ENCODE measurements at places on chromosomes 3 and 15. TPM values are rescaled to one million over a fixed set of nuclear protein-coding genes. Genes with fewer than 3 reads are reported as not detected.

- DNase-seq, result no peak
Measured at GRCh38 chr3:15804553-15805095, 6.8 kb upstream of the ANKRD28 start.

GRCh38 chr15:101675796-101676582 lies 23.8 kb upstream of the TM2D3 start:
- no peak for DNase-seq

The FEZF2 gene
- total RNA-seq, result not detected

The PCYT1A gene
- total RNA-seq, result 43.2 TPM

The HAPLN3 gene
- total RNA-seq, result 0.12 TPM

The ARGFX gene
- total RNA-seq, result not detected

- no peak for DNase-seq
Measured at GRCh38 chr15:68195336-68196112, 9.6 kb downstream of the CALML4 start.

GRCh38 chr15:95868450-95868849 lies 462.1 kb upstream of the NR2F2 start:
- no peak for DNase-seq

DNA sequence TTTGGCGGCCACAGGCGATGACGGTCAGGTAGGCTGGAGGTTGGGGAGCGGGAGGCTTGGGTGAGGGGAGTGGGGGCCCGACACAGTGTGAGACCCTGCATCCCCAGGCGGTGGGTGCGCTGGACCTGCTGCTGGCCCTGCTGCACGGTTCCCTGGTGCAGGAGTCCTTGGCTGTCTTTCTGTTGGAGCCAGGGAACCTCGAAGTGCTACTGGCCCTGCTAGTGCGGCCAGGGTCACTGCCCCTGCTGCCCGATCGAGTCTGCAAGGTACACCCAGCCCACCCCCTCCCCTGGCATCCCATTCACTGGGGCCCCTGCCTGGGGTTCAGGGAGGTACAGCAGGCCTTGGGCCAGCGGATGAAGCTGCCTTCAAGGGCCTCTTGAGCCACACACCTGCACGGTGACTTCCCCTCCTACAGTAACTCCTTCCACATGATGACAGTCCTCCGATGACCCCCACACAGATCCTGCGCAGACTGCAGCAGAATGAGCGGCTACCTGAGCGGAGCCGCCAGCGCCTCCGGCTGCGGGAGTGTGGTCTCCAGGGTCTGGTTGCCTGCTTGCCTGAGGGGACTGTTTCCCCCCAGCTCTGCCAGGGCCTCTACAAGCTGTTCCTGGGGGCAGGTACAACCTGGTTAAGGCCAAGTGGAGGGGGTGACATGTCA lies 19.5 kb downstream of the NBEAL2 start:
- DNase-seq, result no peak

DNA sequence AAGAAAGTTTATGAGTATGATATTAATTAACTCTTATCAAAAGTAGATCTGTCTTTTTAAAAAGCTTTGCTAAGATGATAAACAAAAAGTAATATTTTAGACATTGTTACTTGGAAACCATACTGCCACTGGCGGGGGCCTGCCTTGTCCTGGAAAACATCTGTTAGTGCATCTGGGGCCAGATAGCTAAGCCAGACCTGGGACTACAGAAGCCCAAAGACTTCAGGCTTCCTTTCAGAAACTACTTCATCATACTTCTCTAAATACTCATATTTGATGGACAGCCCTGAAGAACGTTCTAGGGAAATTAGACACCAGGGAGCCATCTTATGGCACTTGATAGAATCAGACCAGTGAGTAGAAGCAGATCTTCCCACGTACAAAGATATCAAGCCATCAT lies 795.4 kb upstream of the SEMA6D start:
- DNase-seq, result no peak

- DNase-seq, result no peak
Measured at GRCh38 chr3:5245927-5246326, 58.4 kb downstream of the EDEM1 start.

DNA sequence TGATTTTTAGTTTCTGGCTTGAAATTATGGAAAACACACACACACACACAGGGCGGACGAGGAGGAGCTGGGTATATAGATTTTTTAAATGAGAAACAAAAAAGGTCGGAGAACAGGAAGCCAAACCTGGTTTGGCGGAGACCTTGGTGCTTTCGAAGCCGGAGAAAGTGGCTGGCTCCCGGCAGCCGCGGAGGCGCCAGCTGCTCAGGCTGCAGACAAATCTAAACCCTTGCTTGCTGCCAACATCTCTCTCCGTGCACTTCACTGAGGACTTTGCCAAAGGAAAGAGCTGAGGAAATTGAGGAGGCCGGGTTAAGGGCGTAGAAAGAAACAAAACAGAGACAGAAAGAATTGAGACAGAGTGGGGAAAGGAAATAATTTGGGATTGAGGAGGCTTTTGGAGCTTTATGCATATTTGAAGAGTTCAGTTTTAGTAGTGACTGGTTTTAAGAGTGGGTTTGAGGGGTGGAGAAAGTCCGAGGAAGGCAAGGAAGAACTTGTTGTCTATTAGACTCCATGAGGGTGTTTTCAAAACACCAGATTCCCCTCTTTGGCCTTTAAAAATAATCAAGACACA lies 2.2 kb downstream of the ZIC1 start:
- DNase-seq, result no peak

- no peak for DNase-seq
Measured at GRCh38 chr3:188400494-188401243, 246.7 kb downstream of the LPP start.

The SLC12A8 gene
- total RNA-seq, result 12.5 TPM

DNA sequence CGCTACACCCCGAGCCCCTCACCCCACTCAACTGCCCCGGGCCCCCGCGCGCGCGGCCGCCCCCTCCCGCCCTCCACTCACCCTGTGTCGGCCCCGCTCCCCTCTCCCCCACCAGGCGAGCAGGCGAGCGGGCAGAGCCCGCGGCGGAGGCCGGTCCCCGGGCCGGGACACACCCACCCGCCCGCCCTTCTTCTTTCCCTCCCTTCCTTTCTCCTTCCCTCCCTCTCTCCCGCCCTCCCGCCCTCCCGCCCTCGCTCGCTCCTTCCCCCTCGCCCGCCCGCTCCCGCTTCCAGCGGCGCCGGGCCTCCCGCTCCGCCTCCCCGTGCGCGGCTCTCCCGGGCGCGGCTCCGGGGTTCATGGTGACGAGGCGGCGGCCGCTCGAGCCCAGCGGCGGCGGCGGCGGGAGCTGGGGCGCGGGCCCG lies at the start of gene CTDSPL:
Gene CTDSPL (plus strand): TSS at position 261 of the 422 bp plus-strand sequence. CDS start 320 bp downstream, outside the sequence.
- peak; percentile 68 for DNase-seq

GRCh38 chr15:64019764-64020163 lies 26.5 kb downstream of the DAPK2 start:
- peak; percentile 55 for DNase-seq

DNA sequence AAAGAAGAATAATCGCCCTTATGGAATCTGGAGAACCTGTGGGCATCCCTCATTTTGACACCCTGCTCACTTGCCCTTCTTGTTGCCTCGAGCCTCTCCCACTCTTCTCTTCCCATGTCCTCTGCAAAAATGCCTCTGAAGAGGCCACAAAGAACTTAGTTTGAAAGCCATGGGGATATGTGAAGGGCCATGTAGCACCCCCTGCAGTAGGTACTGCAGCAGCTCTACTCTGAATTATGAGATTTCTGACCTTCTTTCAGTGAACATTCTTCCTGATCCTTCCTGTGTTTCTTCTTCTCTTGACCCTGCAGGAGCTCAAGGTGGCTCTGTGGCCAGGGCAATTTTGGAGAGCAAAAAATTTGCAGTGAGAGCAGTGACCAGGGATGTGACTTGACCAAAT lies 30.4 kb upstream of the TRA2B start:
- no peak for DNase-seq

The PLOD2 gene
- 78.2 TPM for total RNA-seq

GRCh38 chr15:33068511-33068990 lies 126.0 kb downstream of the FMN1 start:
- DNase-seq, result no peak

- no peak for DNase-seq
Measured at GRCh38 chr15:60744826-60745460, 266.0 kb upstream of the ICE2 start.

The CHRNA7 gene
- total RNA-seq, result not detected

The GANC gene
- 33.3 TPM for total RNA-seq

GRCh38 chr3:112965656-112966055 lies 9.2 kb downstream of the CD200R1 start:
- no peak for DNase-seq

DNA sequence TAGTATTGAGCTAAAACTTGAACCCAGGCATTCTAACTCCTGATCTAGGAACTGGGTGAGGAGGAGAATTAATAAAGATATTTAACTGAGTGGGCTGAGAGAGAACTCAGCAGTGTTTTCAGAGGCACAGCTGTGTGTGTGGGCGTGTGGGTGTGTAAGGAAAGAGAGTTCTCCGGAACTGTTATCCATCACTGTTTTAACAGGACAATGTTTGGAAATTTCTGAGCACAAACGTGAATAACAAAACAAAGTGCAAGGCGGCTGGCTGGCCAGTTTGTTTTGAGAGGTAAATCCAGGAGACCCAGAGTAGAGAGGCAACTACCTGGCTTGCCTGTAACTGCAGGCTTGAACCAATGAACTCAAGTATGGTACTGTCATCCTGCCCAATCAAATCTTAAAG lies 5.0 kb upstream of the PTPN9 start:
- no peak for DNase-seq

The PIK3CA gene
- 12.5 TPM for total RNA-seq

GRCh38 chr3:169660709-169661360 lies 2.7 kb downstream of the MECOM start:
- no peak for DNase-seq

GRCh38 chr3:177257006-177257405 lies 59.7 kb upstream of the TBL1XR1 start:
- DNase-seq, result no peak

GRCh38 chr15:92012368-92012629 lies 158.8 kb downstream of the SLCO3A1 start:
- DNase-seq, result no peak

DNA sequence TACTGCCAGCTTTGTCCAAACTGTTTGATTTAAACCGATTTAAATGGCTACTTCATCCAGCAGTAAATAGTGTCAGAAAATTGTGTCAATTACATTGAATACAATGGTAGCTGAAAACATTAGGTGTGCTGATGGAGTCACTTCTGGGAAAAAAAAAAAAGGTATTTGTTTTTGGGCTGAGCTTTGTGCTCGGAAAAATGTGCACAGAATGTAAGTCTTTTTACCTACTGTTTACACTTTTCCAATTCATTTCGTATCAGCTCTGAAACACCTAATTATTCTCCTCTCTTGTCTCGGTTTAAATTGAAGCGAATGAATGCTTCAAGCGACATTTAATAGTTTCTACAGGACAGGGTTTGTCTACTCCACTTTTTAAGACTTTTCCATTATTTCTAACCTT lies 1078.4 kb downstream of the ROBO1 start:
- DNase-seq, result no peak

The SNTN gene
- not detected for total RNA-seq

DNA sequence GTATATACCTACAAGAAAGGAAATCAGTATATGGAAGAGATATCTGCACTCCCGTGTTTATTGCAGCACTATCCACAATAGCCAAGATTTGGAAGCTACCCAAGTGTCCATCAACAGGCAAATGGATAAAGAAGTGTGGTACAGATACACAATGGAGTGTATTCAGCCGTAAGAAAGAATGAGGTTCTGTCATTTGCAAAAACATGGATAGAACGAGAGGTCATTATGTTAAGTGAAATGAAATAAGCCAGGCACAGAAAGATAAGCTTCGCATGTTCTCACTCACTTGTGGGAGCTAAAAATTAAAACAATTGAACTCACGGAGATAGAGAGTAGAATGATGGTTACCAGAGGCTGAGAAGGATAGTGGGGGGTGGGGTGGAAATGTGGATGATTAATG lies 53.1 kb downstream of the FAM81A start:
- no peak for DNase-seq

DNA sequence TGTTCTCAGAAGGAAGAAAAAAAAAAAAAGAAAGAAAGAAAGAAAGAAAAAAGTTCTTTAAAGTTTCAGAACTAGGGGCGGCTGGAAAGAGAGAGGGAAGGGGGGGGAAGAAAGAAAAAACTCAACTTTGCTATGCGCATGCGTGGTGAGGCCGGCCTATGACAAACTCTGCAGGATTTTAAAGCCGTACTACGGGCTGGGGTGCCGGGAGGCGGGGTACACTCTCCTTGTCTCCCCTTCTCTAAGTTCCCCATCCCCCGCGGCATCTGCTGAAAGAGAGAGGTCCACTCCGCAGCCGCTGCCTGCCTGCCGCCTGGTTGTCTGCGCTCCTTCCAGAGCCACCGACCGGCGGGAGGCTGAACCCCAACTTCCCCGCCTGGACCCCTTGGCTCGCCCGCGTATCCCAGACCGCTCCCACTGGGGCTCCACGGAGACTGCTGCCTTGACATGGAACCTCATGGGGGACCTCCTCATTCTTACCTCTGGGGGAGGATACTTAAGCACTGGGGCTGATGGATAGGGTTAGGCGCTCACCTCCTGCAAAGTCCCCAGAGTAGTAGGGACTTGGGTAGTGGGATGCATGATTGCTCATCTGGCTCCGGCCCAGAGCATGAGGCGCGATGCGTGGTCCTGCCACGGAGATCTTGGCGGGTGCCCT lies 1.4 kb upstream of the WNT5A start:
- DNase-seq, result peak; percentile 71

GRCh38 chr3:42843713-42844411 lies 31.8 kb downstream of the CYP8B1 start:
- peak; percentile 75 for DNase-seq

DNA sequence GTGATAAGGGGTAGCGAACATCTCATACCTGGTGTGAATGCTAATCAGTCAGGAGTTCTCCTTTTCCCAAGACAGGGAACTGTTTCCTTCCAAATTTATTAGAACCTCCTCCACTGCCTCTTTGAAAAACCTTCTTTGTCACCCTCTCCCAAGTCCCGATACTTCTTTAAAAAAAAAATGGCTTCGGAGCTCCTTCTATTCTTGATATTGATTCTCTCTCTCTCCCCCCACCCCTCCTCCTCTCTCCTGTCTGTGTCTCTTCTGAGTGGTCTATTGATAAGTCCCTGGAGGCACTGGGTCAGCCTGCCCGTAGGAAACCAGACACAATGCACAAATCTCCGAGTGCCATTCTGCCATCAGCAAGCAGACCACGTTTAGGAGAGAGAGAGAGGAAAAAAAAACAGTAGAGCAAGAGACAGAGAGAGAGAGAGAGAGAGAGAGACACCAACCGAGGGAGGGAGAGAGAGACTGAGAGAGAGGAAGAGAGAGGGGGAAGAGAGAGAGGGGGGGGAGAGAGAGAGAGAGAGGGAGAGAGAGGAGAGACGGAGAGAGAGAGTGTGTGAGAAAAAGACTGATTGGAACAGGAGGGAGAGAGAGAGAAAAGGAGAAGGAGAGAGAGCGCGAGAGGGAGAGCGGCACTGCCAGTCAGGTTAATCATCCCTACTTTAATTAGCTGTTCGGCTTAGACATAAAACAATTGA lies 160.9 kb downstream of the TIGIT start:
- no peak for DNase-seq

DNA sequence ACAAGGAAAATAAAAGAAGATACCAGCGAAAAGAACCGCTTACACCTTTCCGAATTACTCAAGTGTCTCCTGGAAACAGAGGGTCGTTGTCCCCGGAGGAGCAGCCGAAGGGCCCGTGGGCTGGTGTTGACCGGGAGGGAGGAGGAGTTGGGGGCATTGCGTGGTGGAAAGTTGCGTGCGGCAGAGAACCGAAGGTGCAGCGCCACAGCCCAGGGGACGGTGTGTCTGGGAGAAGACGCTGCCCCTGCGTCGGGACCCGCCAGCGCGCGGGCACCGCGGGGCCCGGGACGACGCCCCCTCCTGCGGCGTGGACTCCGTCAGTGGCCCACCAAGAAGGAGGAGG lies 325 bp downstream of the ALCAM start:
- peak; percentile 69 for DNase-seq

The PATL2 gene
- 0.31 TPM for total RNA-seq

GRCh38 chr3:38950581-38950980 lies 101.2 kb downstream of the SCN11A start:
- no peak for DNase-seq

The RASGRP1 gene
- 0.12 TPM for total RNA-seq

The CRTAP gene
- total RNA-seq, result 51.3 TPM

The SPESP1 gene
- total RNA-seq, result 1.4 TPM

Data from right lobe of liver (tissue), 6 donors.